Immature natural killer cell (primary cell): ENCODE measurements at places on chromosomes 5 and 9. TPM values are rescaled to one million over a fixed set of nuclear protein-coding genes. Genes with fewer than 3 reads are reported as not detected.

- no peak for DNase-seq
- H3K27ac ChIP-seq, result no peak overlapping the region
- H3K36me3 ChIP-seq, result no peaks in the 10 kb centered on the region
- no peak overlapping the region for H3K4me3 ChIP-seq
- H3K27me3 ChIP-seq, result peaks cover 2% of the 10 kb centered on the region
These were observed 236.4 kb upstream of the DAB2 start for GRCh38 chr5:39661026-39661779.

DNA sequence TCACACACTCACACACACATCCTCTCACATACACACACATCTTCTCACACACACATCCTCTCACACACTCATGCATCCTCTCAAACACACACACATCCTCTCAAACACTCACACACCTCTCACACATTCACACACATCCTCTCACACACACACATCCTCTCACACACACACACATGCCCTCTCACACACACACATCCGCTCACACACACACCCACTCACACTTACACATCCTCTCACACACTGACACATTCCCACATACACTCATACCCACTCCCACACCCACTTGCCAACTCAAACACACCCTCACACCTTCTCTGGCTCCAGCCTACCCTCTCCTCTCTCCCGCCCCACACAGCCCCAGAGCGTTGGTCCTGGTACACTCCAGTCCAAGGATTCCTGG lies 127.9 kb upstream of the SLC30A5 start:
- DNase-seq, result no peak
- no peaks in the 10 kb centered on the region for H3K4me1 ChIP-seq
- no peak overlapping the region for H3K27ac ChIP-seq
- H3K36me3 ChIP-seq, result no peaks in the 10 kb centered on the region
- H3K27me3 ChIP-seq, result peaks cover 3% of the 10 kb centered on the region

SLC4A9 gene
- not detected for polyA plus RNA-seq

DNA sequence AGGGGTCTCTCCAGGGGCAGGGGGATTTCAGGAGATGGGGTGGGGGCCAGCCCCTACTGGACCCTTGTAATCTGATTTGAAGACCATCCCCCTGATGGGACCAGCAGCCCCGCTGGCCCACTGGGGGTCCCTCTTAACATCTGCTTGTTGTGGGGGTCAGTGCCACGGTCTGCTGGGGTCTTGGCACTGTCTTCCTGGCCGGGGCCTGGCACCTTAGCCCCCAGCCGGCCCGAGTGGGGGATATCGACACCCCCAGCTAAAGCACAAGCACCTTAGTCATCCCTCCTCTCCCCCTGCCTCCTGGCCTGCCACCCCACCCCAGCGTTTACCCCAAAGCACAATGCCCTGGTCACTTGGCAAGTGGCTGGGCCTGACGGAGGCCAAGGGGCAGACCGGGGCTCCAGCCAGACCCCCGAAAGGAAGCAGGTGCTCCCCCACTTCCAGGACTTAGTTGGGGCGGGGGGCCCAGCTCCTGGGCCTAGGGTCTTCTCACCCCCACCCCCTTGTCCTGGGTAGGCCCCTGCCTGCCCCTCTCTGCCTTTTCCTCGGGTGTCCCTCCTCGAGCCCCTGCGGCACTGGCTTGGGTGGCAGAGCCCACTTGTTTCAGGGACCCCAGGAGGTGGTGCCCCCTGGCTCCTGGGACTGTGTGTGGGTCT lies 1.4 kb upstream of the NFX1 start:
- no peaks in the 10 kb centered on the region for H3K36me3 ChIP-seq
- no peak for DNase-seq
- H3K4me1 ChIP-seq, result peaks cover 51% of the 10 kb centered on the region
- H3K27ac ChIP-seq, result peak overlapping the region; percentile 43
- no peak overlapping the region for H3K4me3 ChIP-seq

GRCh38 chr5:76199336-76200318 lies 116.4 kb downstream of the SV2C start:
- H3K27ac ChIP-seq, result no peak overlapping the region
- DNase-seq, result no peak
- H3K27me3 ChIP-seq, result no peaks in the 10 kb centered on the region
- H3K36me3 ChIP-seq, result peaks cover 3% of the 10 kb centered on the region

GRCh38 chr9:19651681-19652080 lies 137.2 kb downstream of the SLC24A2 start:
- no peaks in the 10 kb centered on the region for H3K4me1 ChIP-seq
- H3K27ac ChIP-seq, result no peak overlapping the region
- no peak for DNase-seq
- no peaks in the 10 kb centered on the region for H3K36me3 ChIP-seq

- H3K27ac ChIP-seq, result no peak overlapping the region
- no peak overlapping the region for H3K4me3 ChIP-seq
- DNase-seq, result no peak
- no peaks in the 10 kb centered on the region for H3K27me3 ChIP-seq
- H3K4me1 ChIP-seq, result no peaks in the 10 kb centered on the region
- no peaks in the 10 kb centered on the region for H3K36me3 ChIP-seq
These were observed 30.7 kb upstream of the VCAN start for GRCh38 chr5:83440826-83441225.

DNA sequence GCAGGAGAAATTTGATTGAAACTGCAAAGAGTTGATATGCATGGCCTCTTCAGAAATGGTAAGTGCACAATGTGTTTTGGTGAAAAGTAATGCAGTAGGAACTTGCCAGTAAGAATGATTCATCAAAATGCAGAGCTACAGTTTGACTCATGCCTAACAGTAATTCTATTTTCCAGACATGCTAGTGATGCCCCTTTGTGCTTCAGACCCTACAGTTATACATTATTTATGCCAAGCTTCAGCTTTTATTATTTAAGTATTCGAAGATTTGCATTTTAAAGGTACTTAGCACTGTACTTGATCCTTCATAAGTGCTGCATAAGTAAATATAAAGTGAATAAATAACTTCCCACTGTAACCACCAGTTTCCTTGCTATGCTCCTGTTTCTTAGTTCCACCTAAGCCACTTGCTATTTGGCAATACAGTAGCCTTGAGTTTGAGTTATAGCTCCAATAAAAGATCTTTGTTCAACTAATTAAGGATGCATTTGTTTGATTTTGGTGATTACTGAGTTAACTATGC lies 3.6 kb upstream of the SPATA31E1 start:
- peaks cover 7% of the 10 kb centered on the region for H3K27me3 ChIP-seq
- H3K27ac ChIP-seq, result no peak overlapping the region
- H3K4me1 ChIP-seq, result no peaks in the 10 kb centered on the region
- no peak for DNase-seq
- H3K4me3 ChIP-seq, result no peak overlapping the region
- no peaks in the 10 kb centered on the region for H3K36me3 ChIP-seq

NPR3 gene
- polyA plus RNA-seq, result not detected

- H3K36me3 ChIP-seq, result peaks cover 13% of the 10 kb centered on the region
- peaks cover 2% of the 10 kb centered on the region for H3K27me3 ChIP-seq
- no peak for DNase-seq
- H3K4me3 ChIP-seq, result no peak overlapping the region
- H3K4me1 ChIP-seq, result peaks cover 18% of the 10 kb centered on the region
- H3K27ac ChIP-seq, result no peak overlapping the region
These were observed 5.8 kb upstream of the TRIM14 start for GRCh38 chr9:98124637-98125426.

- H3K27me3 ChIP-seq, result peaks cover 4% of the 10 kb centered on the region
- no peaks in the 10 kb centered on the region for H3K4me1 ChIP-seq
- no peak overlapping the region for H3K4me3 ChIP-seq
- H3K27ac ChIP-seq, result no peak overlapping the region
These were observed 57.7 kb upstream of the GALNT10 start for GRCh38 chr5:154132718-154133307.
